ENCODE measurements at places on chromosomes 7 and 10. TPM values are rescaled to one million over a fixed set of nuclear protein-coding genes. Genes with fewer than 3 reads are reported as not detected.

The ANKRD7 gene
- total RNA-seq = 1.1 TPM

The TMEM209 gene
- total RNA-seq = 9.4 TPM

GRCh38 chr7:111409714-111410422 lies 152.4 kb downstream of the IMMP2L start:
- DNase-seq = no peak

DNA sequence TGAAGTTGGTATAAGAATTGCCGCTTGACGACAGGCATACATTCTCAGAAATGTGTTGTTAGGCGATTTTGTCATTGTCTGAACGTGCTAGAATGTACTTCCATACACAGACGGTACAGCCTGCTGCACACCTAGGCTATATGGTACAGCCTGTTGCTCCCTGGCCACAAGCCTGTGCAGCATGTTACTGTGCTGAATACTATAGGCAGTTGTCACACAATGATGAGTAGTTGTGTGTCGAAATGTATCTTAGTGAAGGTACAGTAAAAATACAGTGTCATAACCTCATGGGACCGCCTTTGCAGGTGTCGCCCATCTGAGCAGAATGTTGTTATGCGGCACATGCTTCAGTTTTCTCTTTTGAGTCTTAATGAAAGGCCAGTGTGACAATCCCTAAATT lies 66.5 kb downstream of the SHH start:
- no peak for DNase-seq

DNA sequence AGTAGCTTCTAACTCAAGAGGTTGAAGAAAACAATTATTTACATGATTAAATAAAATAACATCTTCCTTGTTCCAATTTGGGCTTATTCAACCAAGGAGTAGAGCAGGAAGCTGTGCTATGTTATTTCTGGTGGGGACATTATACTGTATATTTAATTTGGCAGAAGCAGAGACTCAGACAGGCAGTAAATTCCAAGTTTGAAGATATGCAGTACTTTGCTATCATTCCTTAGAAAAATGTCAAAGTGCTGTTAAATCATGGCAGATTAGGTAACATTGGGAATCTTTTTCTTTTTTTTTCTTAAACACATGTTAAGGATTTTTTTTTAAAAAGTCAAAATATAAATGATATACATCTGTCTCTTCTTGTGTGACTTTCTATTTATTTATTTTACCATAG lies 190.1 kb downstream of the SUGCT start:
- no peak for DNase-seq

DNA sequence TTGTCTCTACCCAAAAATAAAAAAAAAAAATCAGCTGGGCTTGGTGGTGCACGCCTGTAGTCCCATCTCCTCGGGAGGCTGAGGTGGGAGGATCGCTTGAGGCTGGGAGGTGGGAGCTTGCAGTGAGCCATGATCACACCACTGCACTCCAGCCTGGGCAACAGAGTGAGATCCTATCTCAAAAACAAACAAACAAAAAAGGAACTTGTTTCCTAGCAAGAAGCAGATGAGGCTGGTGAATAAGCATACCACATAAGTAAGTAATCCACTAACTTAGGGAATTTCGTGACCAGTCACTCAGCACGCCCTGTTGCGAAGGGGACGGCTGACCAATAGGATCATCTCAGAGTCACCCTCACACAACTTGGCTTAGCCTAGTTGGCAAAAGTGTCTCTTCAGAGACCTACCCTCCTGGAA lies 64.6 kb downstream of the CUX1 start:
- DNase-seq = no peak

All from left cardiac atrium (tissue), 4 donors.